Stomach (tissue), 19 donors: ENCODE measurements at places on chromosomes 1 and 21. TPM values are rescaled to one million over a fixed set of nuclear protein-coding genes. Genes with fewer than 3 reads are reported as not detected.

Gene C1QA
- 2.9 TPM for total RNA-seq

Gene ANGPTL7
- total RNA-seq: not detected

DNA sequence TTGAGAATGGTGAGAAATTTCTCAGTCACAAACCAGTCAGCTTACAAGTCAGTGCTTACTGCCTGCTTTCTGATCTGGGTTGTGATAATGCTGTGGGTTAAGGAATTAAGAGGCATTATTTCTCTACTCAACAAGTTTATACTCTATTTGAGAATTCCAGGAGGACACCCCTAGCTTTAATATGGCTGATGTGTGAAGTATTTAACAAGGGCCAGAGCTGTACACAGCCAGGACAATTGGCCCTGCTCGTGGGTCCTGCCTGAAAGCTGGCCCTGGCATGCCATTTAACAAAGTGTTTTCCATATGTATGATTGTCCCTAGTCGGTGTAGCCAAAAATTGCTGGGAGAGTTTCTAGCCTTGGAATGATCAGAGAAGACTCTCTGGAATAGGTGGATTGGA lies 43.2 kb downstream of the HHAT start:
- H3K4me1 ChIP-seq: peaks cover 7% of the 10 kb centered on the region
- DNase-seq: no peak
- H3K4me3 ChIP-seq: no peak overlapping the region
- H3K36me3 ChIP-seq: no peaks in the 10 kb centered on the region
- H3K27me3 ChIP-seq: no peaks in the 10 kb centered on the region
- H3K27ac ChIP-seq: no peak overlapping the region

Gene HNRNPU
- total RNA-seq: 533 TPM

Gene GUCA2A
- total RNA-seq: 1.8 TPM

GRCh38 chr1:218467101-218468072 lies 122.3 kb downstream of the TGFB2 start:
- H3K27ac ChIP-seq: no peak overlapping the region
- peaks cover 9% of the 10 kb centered on the region for H3K4me1 ChIP-seq
- H3K36me3 ChIP-seq: no peaks in the 10 kb centered on the region
- no peak overlapping the region for H3K4me3 ChIP-seq
- DNase-seq: no peak

- H3K36me3 ChIP-seq: no peaks in the 10 kb centered on the region
- no peaks in the 10 kb centered on the region for H3K27me3 ChIP-seq
- DNase-seq: no peak
- H3K4me3 ChIP-seq: no peak overlapping the region
- H3K4me1 ChIP-seq: peaks cover 65% of the 10 kb centered on the region
- H3K27ac ChIP-seq: no peak overlapping the region
Measured at GRCh38 chr21:44985441-44986401, 45.9 kb downstream of the SLX9 start.

Gene TNNT2
- total RNA-seq: not detected

- H3K4me3 ChIP-seq: no peak overlapping the region
- H3K27me3 ChIP-seq: peaks cover 27% of the 10 kb centered on the region
- H3K36me3 ChIP-seq: no peaks in the 10 kb centered on the region
- no peak overlapping the region for H3K27ac ChIP-seq
Measured at GRCh38 chr1:166924823-166925541, 48.9 kb upstream of the TADA1 start.

- H3K4me3 ChIP-seq: no peak overlapping the region
- peaks cover 29% of the 10 kb centered on the region for H3K4me1 ChIP-seq
- peaks cover 1% of the 10 kb centered on the region for H3K36me3 ChIP-seq
- no peak for DNase-seq
- no peak overlapping the region for H3K27ac ChIP-seq
Measured at GRCh38 chr1:13763991-13764390, 64.0 kb downstream of the PRDM2 start.

DNA sequence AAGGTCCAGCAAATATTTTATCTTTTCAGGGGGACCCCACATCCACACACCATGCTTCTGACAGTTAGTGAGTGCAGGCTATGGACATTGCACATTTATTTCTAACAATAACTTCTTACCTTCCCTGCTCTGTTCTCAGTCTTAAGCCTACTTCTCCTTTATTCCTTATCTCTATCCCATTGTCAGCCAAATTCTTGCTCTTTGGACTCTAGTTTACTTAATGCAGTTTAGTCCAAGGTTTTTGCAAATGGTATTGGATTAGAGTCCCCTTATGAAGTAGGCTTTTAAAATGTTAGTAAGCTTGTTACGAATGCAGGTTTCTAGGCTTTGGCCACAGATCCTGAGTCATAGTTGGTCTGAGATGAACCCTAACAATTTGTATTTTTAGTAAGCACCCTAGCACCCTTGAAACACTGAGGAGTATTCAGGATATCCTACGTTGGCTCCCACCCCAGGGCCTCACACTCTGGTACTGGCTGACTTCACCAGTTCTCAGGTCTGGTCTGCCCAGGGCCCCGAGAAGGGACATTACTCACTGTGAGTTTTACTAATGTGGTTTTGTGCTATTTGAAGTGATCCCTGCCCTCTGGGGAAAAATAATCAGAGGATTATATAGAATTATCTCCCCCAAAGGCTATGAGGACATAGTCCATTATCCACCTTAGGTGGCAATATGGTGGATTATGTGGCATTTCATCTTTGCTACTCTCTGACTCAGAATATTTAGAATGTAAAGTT lies 239.5 kb downstream of the TGFB2 start:
- no peaks in the 10 kb centered on the region for H3K4me1 ChIP-seq
- peak; percentile 16 for DNase-seq
- no peaks in the 10 kb centered on the region for H3K36me3 ChIP-seq
- H3K27me3 ChIP-seq: no peaks in the 10 kb centered on the region
- no peak overlapping the region for H3K4me3 ChIP-seq

Gene ERG
- 14.5 TPM for total RNA-seq

GRCh38 chr1:17397910-17398695 lies 26.1 kb downstream of the PADI6 start:
- no peak overlapping the region for H3K4me3 ChIP-seq
- DNase-seq: no peak
- no peak overlapping the region for H3K27ac ChIP-seq
- no peaks in the 10 kb centered on the region for H3K4me1 ChIP-seq

GRCh38 chr1:68954841-68955240 lies 458.0 kb upstream of the DEPDC1 start:
- no peaks in the 10 kb centered on the region for H3K36me3 ChIP-seq
- H3K4me3 ChIP-seq: no peak overlapping the region
- no peak overlapping the region for H3K27ac ChIP-seq
- no peaks in the 10 kb centered on the region for H3K27me3 ChIP-seq
- no peak for DNase-seq
- no peaks in the 10 kb centered on the region for H3K4me1 ChIP-seq

GRCh38 chr1:198577444-198577843 lies 37.0 kb upstream of the ATP6V1G3 start:
- no peaks in the 10 kb centered on the region for H3K36me3 ChIP-seq
- no peaks in the 10 kb centered on the region for H3K4me1 ChIP-seq
- H3K4me3 ChIP-seq: no peak overlapping the region

GRCh38 chr1:18542351-18542750 lies 61.6 kb downstream of the KLHDC7A start:
- H3K4me1 ChIP-seq: no peaks in the 10 kb centered on the region
- no peak overlapping the region for H3K27ac ChIP-seq
- no peak for DNase-seq
- no peaks in the 10 kb centered on the region for H3K27me3 ChIP-seq
- no peak overlapping the region for H3K4me3 ChIP-seq
- H3K36me3 ChIP-seq: no peaks in the 10 kb centered on the region

DNA sequence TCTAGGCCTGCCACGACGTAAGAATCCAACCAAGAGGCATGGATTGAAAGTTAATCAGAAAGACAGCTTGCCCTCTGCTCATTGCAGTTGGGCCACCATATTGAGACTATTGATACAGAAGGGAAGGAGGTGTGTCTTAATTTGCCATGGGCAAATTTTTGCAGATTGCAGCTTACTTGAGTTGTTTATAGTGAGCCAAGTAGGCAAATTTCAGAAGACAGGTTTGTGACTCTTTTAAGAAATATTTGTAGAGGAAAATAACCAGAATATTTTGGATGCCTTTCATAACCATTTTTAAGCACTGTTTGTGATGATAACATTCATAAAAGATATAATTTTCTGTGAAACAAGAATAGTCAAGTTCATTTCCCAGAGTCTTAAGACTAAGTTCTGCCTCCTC lies 74.1 kb downstream of the PRDM2 start:
- H3K4me1 ChIP-seq: peaks cover 31% of the 10 kb centered on the region
- no peak overlapping the region for H3K4me3 ChIP-seq
- no peak overlapping the region for H3K27ac ChIP-seq
- H3K27me3 ChIP-seq: no peaks in the 10 kb centered on the region
- DNase-seq: no peak
- H3K36me3 ChIP-seq: peaks cover 32% of the 10 kb centered on the region

Gene IGSF9
- total RNA-seq: 15.6 TPM

Gene VPS13D
- 57.1 TPM for total RNA-seq

GRCh38 chr21:46060596-46061061 lies 37.3 kb upstream of the COL6A2 start:
- no peaks in the 10 kb centered on the region for H3K36me3 ChIP-seq
- H3K27ac ChIP-seq: peak overlapping the region; percentile 87
- no peaks in the 10 kb centered on the region for H3K27me3 ChIP-seq
- H3K4me1 ChIP-seq: peaks cover 12% of the 10 kb centered on the region
- DNase-seq: peak; percentile 37

Gene LPAR3
- total RNA-seq: 2.0 TPM

- no peaks in the 10 kb centered on the region for H3K27me3 ChIP-seq
- H3K4me3 ChIP-seq: no peak overlapping the region
- H3K4me1 ChIP-seq: peaks cover 7% of the 10 kb centered on the region
- no peaks in the 10 kb centered on the region for H3K36me3 ChIP-seq
- H3K27ac ChIP-seq: no peak overlapping the region
Measured at GRCh38 chr1:43779266-43779665, 71.9 kb downstream of the ST3GAL3 start.

Gene LRRC71
- total RNA-seq: 2.2 TPM

Gene PLA2G2C
- total RNA-seq: 0.73 TPM

DNA sequence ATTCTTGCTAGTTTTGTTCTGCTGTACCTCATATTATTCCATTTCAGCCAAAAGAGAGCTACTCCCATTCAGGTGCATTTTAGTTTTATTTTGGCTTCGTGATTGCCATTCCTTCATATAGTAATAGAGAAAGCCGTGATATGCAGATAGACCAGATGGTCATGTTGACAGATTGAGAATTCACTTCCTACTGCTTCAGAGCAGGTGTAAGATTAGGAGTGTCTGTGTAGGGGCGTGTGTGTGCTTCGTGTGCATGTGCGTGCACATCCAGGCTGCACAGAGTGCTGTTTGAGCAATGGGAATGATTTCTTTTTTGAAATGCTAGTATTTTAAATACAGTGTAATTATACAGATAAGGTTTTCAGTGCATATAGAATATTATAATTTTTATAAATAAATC lies 10.3 kb downstream of the NFIA start:
- H3K36me3 ChIP-seq: peaks cover 8% of the 10 kb centered on the region
- peaks cover 93% of the 10 kb centered on the region for H3K4me1 ChIP-seq
- H3K27me3 ChIP-seq: no peaks in the 10 kb centered on the region
- DNase-seq: no peak
- no peak overlapping the region for H3K4me3 ChIP-seq
- H3K27ac ChIP-seq: no peak overlapping the region

DNA sequence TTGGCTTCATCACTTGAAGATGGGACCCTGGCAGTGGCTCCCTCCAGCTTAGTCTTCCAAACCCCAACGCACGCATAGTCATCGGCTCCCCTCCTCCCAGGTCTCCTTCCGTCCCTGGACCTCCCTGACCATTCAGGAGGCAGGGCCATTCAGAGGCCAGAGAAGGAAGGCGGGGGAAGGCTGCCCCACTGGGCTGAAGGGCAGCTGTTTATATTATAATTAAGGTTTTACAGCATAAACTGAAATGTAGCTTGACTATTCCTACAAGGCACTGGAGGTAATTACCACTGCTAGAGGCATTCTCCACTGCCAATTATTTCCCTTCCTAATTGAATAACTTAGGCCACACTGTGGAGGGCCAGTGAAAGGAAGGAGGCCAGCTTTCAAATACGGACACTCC lies 170.6 kb upstream of the PROX1 start:
- H3K27me3 ChIP-seq: no peaks in the 10 kb centered on the region
- no peaks in the 10 kb centered on the region for H3K4me1 ChIP-seq
- no peak overlapping the region for H3K27ac ChIP-seq
- no peaks in the 10 kb centered on the region for H3K36me3 ChIP-seq
- no peak for DNase-seq

DNA sequence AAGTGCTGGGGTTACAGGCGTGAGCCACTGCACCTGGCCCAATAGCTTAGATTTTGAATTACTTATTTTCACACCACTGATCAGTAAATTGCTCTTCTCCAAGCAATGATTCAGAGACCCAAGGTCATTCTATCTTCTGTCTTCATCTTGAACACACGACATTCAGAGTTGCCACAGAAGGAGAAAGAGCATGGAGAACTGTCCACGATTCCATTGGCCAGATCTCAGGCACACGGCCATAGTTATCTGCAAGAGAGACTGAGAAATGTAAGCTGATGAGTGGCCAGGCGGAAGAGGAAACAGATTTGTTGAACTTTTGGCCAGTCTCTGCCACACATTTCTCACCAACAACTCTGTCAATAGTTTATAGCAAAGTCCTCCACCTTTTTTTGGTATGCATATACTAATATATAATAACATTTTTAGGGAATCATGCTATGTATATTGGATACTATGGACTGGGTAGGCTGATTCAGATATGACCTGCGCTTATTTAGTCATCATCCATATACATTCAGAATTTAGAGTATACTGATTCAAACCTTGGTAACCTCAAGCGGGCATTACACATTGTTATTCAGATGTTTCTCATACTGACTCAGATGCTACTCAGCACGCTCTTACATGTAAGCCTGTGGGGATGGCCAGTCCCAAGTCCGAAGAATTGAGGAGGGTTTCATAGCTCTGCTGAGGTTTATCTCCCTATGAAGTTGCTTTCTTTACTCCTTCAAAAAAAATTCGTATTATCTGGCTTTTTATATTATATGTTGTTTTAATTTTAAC lies 25.5 kb upstream of the CAP1 start:
- DNase-seq: no peak
- no peaks in the 10 kb centered on the region for H3K27me3 ChIP-seq
- no peaks in the 10 kb centered on the region for H3K4me1 ChIP-seq
- no peaks in the 10 kb centered on the region for H3K36me3 ChIP-seq
- H3K27ac ChIP-seq: peak overlapping the region; percentile 19

Gene ELOA
- total RNA-seq: 7.2 TPM

Gene HSF2BP
- not detected for total RNA-seq

Gene ASCL5
- not detected for total RNA-seq

Gene PLEKHG5
- 7.5 TPM for total RNA-seq

DNA sequence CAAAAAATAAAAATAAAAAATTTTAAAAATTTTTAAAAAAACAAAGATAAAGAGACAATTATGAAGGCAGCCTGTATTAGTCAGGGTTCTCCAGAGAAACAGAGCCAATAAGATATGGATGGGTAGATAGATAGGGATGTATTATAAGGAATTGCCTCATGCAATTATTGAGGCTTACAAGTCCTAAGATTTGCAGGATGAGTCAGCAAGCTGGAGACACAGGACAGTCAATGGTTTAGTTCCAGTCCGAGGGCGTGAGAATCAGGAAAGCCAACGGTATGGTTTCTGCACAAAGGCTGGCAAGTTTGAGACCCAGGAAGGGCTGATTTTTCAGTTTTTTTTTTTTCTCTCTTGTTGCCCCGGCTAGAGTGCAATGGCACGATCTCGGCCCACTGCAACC lies 24.1 kb upstream of the EIF4G3 start:
- H3K4me3 ChIP-seq: no peak overlapping the region
- no peak for DNase-seq
- no peaks in the 10 kb centered on the region for H3K36me3 ChIP-seq
- no peaks in the 10 kb centered on the region for H3K4me1 ChIP-seq
- no peaks in the 10 kb centered on the region for H3K27me3 ChIP-seq

- no peaks in the 10 kb centered on the region for H3K36me3 ChIP-seq
- no peak overlapping the region for H3K4me3 ChIP-seq
- no peak for DNase-seq
- no peaks in the 10 kb centered on the region for H3K27me3 ChIP-seq
Measured at GRCh38 chr1:213643360-213643759, 344.4 kb upstream of the PROX1 start.
